Activated CD8-positive, alpha-beta memory T cell treated with anti-CD3 and anti-CD28 coated beads for 24 hours (primary cell): ENCODE measurements at places on chromosomes 5 and 9.

GRCh38 chr9:133344071-133344470 lies 3.9 kb downstream of the MED22 start:
- no peak for DNase-seq

GRCh38 chr9:38689678-38690077 lies 30.3 kb downstream of the FAM240B start:
- no peak for DNase-seq

- no peak for DNase-seq
Observed at GRCh38 chr5:103117471-103117991, 2.4 kb downstream of the GIN1 start.

GRCh38 chr5:135600152-135600570 lies 21.4 kb upstream of the CXCL14 start:
- no peak for DNase-seq

- DNase-seq: no peak
Observed at GRCh38 chr9:114616684-114617520, 5.8 kb downstream of the TMEM268 start.
